Neuronal stem cell (in vitro differentiated cells): ENCODE measurements at places on chromosomes 16 and 17.
A peak's percentile ranks its signal among the peaks of the same experiment; 100 is the strongest.

- no peak for DNase-seq
Observed at GRCh38 chr16:2231016-2231931, 5.0 kb upstream of the DNASE1L2 start.

DNA sequence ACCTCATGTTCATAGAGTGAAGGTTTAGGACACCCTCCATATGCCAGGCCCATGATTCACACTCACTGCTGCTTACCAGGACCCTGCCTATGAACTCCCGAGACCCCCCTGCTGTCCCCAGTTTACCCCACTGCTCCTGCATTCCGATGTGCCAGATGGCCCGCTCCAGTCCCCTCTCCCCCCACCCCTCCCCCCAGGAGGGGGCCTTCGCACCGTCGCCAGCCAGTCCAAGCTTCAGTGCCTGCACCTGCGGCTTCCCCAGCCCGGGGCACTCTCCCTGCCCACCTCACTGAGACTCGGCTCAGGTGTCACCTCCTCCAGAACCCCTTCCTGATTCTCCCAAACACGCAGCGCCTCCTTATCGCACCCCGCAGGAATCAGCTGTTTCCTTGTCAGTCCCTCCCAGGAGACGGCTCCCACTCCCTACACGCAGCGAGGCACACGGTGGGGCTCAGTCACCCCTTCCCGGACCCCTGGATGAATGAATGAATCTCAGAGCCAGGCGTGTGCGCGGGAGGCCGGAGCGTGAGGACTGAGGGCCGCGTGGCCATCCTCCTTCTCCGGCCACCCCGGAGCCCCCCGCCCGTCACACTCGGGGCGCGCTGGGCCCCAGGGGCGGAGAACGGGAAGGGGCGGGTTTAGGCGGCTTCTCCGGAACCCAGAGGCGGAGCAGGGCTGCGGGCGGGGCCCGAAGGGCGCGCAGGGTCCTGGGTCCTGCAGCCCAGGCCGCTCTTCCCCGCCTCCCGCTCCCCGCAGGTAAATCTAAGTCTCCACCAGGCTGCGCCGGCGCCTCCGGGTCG lies 1.6 kb downstream of the MYO1C start:
- DNase-seq: no peak

DNA sequence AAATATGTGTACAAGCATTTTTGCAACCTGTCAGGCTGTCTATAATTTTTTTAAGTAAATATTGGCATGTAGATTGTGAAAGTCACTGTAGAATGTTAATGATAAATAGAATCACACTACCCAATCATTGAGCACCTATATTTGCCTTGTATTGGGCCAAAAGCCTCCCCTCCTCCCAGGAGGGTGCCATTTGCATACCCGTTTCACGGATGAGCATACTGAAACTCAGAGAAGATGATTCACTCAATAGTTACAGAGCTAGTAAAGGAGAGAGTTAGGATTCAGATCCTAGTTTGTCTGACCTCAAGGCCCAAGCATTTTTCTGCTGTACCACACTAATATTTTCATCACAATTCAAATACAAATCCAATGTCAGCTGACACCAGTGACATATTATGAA lies 299.7 kb upstream of the CDH11 start:
- no peak for DNase-seq

DNA sequence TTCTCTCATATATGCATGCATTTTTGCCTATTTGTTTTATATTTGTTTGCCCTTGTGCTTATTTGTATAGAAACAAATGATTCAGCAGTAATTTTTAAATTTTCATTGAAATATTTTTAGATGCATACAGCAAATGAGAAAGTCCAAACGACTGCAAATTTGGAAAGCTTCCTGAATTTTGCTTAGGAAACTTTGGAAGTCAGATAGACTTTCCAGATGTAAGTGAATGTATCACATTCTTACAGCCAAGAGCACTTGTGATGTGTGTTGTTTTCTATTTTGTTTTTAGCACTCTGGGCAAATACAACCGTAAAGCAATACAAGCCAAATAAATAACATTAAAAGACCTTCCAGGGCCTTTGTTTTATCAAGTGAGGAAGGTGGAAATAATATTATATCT lies 680.8 kb upstream of the CDH8 start:
- DNase-seq: no peak

DNA sequence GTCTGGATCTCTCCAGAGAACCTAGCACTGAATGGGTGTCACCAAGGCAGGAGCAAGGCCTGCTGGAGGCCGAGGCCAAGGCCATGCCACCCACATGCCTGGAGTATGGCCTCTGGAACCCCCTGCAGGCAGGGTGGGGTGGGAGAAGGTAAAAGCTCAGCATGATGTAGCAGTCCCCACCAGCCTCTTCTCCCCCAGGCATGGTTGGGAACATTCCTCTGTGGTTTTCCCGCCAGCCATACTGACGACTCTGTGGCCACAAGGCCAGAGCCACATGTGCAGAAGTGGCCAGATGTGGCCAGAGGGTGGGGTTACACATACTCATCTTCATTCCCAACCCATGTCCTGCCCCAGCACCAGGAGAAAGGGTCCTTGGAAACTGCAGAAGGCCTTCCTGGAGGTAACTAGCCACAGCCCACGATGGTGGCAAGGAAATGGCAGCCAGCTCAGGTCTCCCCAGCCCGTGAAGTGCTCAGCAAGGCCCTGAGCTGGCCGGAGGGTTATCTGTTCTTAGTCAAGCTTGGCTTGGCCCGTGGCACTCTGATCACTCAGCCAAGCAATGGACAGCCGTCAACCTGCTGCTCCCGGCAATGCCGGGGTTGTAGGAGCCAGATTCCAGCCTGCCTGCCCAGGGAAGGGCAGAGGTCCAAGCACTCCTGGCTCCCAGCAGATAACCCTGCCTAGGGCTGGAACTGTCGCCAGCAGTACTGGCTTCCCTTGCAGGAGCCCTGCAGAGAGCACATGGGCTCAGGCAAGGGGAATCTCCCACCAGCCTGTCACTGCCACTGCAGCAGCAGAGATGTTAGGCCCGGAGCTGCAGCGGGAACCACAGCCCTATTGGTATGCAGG lies 26.1 kb downstream of the HDAC5 start:
- no peak for DNase-seq

DNA sequence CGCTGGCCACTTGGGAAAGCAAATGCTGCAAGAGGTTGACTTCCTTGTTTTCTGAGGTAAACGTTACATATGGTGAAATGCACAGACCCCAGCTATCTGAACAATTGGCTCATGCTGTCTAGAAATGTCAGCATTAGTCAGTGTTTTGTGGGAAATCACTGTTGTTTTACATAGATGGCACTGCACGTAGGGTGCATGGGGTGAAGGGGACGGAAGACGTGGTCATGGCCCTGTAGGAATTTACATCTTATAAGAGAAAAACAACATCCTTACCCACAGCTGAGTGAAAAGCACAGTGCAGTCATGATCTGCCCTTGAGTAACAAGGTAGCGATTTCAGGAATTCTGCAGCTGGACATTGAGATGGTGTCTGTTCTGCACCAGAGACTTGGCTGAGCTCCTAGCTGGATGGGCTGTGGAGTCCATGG lies 15.2 kb downstream of the RPTOR start:
- no peak for DNase-seq

- DNase-seq: no peak
Observed at GRCh38 chr16:77060614-77061013, 130.4 kb upstream of the MON1B start.

DNA sequence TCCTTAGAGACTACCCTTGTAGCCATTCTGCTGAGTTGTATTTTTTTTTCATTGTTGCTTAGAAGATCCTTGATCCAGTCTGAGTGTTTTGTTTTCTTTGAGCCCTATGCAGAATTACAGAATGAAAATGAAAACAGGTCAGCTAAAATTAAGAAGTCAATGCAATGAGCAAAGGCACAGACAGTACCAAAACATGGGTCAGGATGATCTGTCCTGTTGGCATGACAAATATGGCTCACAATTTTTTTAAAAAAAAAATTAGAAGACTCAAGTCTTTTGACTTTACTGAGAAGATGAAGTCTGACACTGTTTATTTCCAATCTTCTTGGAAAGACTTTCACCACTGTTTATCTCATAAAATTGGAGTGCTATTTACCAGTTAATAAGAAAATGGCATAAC lies 32.4 kb downstream of the KCNJ16 start:
- no peak for DNase-seq

- no peak for DNase-seq
Observed at GRCh38 chr16:8581831-8582580, 8.3 kb downstream of the TMEM114 start.

GRCh38 chr16:53089434-53090285 lies 34.9 kb downstream of the CHD9 start:
- DNase-seq: peak; percentile 29

DNA sequence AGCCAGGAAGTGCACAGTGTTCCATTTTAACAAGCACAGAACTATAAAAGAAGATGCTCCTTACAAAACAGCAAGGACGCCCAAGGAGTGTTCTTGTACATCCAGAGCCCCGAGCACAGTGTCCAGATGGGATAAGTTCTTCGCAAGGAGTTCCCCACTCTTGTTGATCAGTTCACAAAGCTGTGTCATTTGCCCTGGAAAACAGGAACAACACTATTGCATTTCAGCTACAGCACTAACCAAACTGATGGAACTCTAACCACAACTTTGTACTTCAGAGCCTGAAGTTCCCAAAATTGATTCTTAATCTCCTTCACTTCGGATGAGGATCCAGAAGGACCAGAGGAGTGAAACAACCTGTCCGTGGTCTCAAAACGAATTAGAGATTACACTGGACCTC lies 5.1 kb downstream of the COPS3 start:
- DNase-seq: no peak

DNA sequence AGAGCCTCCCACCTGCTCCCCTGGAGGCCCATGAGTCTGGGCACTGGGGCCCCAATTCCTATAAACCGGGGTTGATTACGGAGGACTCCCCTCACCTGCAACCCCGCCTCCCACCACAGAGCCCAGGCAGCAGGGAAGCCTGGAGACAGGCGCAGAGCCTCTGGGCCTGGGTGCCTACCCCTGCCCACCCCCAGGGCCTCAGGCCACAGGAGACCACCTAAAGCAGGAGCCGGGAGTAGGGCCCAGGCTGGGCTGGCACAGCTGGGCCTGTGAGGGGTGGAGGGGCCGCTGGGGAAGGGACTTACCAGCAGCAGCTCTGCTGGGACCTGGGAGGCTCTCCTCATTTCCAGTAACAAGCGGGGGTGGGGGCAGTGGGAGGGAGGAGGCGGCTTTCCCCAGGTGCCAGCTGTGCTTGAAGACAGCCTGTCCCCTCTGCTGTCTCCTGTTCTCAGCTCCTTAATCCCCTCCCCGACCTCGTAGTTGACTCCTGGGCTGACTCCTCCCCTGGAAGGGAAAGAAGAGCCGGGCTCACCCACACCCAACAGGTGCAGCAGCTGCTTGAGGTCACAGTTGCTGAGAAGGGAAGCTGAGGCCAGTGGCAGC lies 46.8 kb downstream of the TMEM235 start:
- no peak for DNase-seq

DNA sequence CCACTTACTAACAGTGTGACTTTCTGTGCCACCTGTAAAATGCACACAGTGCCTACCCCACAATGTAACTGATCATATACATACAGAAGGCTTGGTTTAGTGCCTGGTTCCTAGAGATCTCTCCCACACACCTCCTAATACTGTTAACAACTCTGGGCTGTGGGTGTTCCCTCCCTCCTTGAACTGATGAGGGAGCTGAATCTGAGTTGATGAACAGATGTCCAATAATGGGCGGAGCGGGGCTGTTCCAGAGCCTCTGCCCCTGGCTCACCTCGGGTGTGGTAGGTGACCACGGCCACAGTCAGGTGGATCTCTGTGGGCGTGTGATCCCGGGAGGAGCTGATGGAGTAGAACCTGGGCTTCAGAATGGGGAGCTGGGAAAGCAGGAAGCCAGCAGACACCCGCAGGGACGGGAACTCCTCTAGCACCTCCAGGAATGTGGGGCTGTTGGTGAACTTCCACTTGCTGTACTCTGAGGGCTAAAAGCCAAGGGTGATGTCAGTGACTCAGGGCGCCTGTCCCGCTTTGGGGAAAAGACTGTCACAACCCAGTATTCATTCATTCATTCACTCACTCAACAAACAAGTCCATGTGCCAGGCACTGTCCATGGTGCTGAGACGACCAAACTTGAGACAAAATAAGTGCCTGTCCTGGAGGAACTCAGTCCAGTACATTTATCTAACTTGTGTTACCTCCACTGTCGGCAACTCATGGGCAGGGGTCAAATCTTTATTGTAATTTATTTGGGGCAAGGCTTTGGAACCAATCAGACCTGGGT lies 37.6 kb downstream of the NOS2 start:
- peak; percentile 31 for DNase-seq

GRCh38 chr17:16286009-16286946 lies 67.0 kb downstream of the CENPV start:
- DNase-seq: peak; percentile 30

DNA sequence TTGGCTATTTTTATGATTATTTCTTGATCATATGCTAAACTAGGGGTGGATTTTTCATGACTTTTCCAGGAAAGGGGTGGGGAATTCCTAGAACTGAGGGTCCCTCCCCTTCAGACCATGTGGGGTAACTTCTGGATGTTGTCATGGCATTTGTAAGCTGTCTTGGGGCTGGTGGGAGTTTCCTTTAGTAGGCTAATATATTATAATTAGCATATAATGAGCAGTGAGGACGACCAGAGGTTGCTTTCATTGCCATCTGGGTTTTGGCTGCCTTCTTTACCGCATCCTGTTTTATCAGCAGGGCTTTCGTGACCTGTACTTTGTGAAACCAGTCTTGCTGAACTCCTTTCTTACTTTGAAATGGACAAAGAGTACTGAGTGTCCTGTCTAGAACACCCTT lies 40.4 kb upstream of the ABCA5 start:
- no peak for DNase-seq

DNA sequence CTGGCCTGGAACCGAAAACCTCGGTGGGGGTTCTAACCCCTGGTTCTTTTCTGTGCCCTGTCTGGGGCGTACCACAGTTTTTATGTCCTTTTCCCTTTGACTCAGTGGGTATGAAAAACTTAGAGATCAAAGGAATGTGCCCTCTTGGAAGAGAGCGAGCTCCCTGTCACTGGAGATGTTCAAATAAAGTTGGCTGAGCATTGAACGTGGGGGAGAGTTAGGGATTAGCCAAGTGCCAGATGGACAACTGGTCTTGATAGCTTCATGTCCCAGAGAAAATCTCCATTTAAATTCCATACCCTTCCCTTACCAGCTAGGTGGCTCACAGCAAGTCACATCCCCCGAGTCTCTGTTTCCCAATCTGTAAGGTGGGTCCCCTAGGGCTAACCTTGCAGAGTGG lies 9.5 kb downstream of the ADGRG1 start:
- no peak for DNase-seq

- no peak for DNase-seq
Observed at GRCh38 chr17:34081269-34081668, 173.8 kb upstream of the CCL2 start.

DNA sequence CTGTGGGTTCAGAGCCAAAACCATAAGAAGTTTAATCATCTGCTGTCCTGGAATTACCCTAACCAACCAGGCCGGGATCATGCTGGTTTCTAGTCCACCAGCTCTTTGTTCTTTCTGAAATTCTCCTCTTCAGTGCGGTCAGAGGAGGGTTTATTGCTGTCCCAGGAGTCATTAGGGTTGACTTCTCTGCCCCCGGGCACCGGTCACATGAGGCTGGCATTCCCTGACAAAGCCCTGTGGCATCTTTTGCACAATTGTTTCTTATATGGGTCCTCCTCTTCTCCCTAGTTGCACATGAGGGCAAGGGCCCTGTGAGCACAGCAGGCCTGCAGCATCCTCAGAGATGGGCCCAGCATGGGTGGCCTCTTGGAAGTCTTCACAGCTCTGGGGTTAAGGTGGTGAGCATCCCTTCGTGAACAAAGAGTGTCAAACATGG lies 243.9 kb downstream of the IRF8 start:
- no peak for DNase-seq
